ENCODE measurements at places on chromosomes 16 and 17.
A peak's percentile ranks its signal among the peaks of the same experiment; 100 is the strongest.

DNA sequence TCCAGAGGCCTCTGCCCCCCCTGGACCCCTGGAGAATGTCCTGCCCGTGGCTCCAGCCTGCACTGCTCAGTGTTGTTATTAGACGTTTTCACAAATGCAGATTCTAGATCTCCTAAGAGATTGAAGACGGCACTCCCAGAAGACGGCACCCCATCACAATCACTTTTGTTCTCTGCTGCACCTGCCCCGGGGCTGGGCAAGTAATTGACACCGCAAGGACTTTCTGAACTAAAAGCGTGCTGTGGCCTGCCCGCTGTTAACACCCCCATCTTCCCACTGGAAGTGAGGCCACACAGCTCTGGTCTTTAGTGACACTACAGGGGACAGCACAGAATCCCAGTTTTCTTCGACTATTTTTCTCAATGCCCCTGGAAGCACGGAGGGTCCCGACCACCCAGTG is 256.9 kb downstream of the ENGASE start:
- DNase-seq, result peak; percentile 20

DNA sequence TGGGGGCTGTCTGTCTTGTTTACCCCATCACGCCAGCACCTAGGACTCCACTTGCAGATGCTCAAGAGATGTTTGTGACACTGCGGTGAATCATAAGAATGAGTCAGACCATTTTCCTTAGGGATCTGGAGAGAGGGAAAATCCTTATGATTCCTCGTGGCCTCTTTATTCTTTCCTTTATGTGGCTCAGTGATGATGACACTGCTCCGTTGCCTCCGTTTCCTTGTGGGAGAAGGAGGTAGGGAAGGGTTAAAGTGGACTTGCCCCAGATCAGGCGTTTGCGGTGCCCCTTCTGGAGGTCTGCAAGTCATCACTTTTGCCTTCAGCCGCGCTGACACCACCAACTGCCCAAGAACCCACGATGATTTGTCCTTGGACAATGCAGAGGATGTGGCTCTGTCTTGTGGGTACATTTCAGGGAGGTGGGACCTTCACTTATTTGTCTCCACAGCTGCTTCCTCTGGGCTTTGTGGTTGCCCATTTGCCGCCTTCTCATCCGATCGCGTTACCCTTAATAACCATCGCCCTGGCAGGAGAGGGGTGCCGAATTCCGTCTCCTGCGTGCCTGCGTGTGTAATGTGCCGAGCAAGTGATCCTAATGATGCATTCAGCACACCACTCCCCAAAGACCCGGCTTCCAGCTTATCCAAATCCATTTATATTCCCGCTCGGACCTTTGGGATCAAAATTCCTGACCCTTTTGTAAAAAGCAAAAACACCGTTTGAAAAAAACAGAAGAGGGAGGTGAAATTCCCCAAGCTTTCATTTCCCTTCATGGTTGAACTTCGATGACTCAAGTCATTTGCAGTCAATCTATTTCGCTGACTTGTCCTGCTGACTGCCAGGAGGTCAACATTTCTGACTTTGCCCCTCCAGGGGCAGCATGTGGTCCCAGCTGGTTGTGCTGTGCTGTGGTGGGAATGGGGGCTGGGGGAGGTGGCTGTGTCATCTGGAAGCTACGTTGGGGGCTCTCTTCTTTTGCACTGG is 87.2 kb upstream of the IRX3 start:
- peak; percentile 65 for DNase-seq

- no peak for DNase-seq
Observed at GRCh38 chr17:13244513-13244912, 226.7 kb upstream of the ELAC2 start.

- no peak for DNase-seq
Observed at GRCh38 chr17:19369846-19370492, 7.4 kb upstream of the B9D1 start.

DNA sequence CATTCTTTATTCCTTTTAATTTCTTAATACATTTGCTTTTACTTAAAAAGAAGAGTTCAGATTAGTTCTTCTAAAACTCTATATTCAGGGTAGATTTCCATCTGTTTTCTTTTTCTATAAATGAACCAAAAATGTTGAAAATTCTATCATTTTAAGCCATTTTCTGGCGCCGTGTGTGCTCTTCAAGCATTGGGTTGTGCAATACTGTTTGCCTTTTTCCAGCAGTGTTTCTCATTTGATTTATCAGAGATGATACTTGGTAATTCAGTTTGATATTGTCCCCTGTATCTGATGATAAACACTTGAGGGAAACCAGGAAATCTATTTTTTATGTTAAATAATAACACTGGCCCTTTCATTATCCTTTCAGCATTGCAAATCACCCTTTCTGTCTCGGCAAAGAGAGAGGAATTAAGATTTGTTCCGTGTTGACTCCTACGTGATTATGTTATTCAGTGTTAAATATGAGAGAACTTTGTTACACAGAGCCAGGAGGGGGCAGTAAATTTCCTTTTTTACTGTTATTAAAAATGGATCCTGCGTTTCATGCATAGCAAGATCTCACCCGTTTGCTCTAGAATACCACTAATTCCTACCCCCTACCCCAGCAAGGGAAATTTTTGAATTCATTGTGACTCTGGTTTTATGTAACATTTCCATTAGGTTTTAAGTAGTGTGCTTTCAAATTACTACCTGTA is 606.9 kb upstream of the RBFOX1 start:
- DNase-seq, result no peak

GRCh38 chr16:21997697-21998480 is 3.0 kb downstream of the PDZD9 start:
- DNase-seq, result no peak

DNA sequence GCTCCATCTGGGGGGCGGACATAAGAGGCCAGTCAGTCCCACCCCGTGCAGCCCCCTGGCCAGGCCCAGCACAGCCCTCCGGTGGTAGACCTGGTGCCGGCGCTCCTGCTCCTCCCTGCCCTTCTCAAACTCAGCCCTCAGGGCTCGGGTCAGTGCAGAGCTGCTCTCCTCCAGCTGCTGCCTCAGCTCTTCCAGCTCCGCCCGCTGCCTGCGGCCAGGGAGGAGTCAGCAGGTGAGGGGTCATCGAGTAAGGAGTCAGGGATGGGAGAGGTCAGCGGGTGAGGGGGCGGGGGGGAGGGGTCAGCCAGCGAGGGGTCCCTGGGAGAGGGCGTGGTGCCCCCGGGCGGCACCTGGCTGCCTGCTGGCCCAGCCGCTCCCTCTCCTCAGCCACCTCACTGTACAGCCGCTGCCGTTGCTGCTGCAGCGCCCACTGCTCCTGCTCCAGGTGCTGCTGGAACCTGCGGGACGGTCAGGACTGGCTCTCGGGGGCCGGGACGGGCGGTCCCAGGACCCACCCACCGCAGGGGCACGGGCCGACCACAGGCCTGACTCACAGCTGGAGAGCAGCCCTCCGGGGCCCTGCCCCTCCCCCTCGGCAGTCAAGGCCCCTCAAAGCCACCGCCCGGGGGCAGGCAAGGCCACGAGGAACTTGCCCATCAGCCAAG is 26.5 kb upstream of the AATK start:
- no peak for DNase-seq

GRCh38 chr17:46986366-46986765 is 7.3 kb upstream of the RPRML start:
- no peak for DNase-seq

DNA sequence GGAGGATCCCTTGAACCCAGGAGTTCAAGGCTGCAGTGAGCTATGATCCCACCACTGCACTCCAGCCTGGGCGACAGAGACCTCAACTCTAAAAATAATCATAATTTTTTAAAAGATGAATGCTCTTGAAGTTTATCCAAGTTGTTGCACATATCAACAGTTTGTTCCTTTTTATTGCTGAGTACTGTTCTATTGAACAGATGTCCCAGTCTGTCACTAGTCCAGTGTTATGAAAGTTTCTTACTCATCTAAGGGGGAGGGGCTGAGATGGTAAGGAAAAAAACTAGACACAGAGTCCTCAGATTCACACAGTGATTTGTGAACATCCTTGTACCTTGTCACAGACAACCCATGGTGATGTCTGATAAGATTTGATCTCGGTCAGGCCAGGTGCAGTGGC is 3.9 kb downstream of the ACAP1 start:
- DNase-seq, result no peak

DNA sequence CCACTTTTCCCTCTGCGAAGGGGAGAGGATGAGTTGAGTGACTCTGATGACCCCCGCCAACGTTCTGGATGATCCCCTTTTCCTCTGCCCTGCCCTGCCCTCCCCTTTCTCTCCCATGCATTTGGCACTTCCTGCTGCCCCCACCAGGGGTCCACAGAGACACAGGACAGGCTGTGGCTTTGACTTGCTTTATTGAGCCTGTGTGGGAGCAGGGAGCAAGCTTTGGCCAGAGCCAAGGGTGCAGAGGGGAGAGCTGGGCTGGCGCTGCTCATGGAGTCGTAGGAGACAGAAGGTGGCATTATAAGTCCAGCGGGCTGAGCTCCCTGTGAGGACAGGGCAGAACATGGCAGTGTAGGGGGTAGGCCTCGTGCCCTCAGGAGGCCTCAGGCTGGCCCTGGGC is 1.6 kb downstream of the PPY start:
- no peak for DNase-seq

- DNase-seq, result no peak
Observed at GRCh38 chr16:56989988-56990387, 631 bp downstream of the NLRC5 start.

GRCh38 chr17:72206376-72206775 is 85.6 kb downstream of the SOX9 start:
- DNase-seq, result no peak

GRCh38 chr17:18860161-18860972 is 2.4 kb downstream of the PRPSAP2 start:
- DNase-seq, result peak; percentile 38
